M059J (cell line): ENCODE measurements at places on chromosomes 7 and 10. TPM values are rescaled to one million over a fixed set of nuclear protein-coding genes. Genes with fewer than 3 reads are reported as not detected.

GRCh38 chr7:101875283-101875846 lies 57.9 kb downstream of the CUX1 start:
- no peak for DNase-seq

DNA sequence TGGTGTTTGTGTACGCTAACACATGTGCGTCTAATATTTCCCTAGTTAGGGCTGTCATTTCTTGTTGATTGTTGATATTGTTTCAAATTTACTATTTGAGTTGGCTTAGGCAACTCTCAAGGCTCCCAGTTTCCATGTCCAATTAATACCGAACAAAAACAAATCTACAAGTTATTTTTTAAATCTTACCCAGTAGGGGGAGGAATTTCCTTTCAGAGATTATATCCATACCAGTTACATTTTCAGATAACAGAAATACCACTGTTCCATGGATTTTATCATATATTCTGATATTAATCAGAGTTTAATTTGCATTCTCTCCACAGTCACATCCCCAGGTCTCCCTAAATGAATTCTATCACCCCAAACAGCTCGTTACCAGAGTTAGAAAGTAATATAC lies 7.2 kb upstream of the AKR1B10 start:
- no peak for DNase-seq

DNA sequence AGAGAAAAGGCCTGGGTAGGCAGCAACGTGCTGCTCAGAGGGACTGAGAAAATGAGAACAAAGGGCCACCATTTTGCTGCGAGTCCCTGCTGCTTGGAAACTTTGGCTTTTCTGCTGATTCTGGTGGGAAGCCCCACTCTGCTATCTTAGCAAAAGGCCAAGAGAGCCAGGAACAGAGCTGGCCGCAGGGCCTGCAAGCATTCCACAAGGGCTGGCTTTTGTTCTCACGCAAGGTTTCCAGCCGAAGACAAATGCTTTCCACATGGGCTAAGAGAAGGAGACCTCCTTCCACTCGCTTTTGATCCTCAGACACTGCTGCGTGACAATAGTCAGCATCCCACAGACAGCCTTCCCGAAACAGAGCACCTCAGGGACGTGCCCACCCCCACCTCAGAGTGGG lies 163.1 kb downstream of the ARHGAP12 start:
- DNase-seq, result no peak

- DNase-seq, result no peak
Observed at GRCh38 chr7:36565792-36566356, 158.4 kb downstream of the AOAH start.

GRCh38 chr7:100567031-100567730 lies 6.5 kb downstream of the SAP25 start:
- peak; percentile 69 for DNase-seq

DNA sequence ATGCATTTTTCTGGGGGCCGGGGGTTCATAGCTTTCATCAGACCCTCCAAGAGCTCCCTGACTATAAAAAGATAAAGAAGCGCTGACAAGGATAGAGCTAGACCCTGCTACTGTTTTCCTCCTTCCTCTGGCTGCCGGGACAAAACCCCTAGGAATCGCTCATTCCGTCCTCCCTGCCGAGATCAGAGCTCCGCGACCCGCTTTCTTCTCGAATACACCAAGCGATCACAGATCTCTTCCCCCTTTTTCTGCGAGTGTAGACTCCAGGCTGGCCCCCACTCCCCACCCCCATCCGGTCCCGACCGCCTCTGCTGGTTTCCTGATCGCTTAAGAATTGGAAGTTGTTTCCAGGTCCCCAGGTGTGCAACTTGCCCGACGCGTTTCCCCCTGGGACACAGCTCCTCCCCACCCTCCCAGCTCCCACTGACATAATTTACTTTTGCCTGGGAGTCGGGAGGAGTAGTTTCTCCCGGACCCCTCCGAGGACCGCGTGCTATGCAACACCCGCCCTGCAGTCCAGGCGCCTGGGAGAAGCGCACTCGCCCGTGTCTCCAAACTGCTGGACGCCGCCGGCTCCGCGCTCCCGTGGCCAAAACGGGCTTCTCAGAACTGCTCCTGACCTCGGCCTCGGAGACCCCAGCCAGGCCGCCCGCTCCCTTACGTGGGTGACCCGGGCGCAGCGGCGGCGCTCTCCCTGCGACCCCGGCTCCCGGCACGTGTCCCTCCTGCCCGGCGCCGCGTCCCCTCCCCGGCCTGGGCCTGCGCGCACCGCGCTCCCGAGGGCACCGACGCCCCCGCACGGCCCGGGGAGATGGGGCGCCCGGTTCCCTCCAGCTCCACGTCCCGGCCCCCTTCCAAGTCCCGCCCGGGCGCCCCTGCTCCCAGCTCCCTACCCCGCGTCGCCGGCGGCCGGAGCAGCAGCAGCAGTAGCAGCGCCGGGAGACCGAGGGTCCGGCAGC lies 552 bp downstream of the IL15RA start:
- DNase-seq, result peak; percentile 40

GRCh38 chr10:68517188-68517587 lies 10.1 kb downstream of the SLC25A16 start:
- DNase-seq, result no peak

- no peak for DNase-seq
Observed at GRCh38 chr7:152847386-152847908, 87.9 kb downstream of the ACTR3B start.

GRCh38 chr7:2314209-2314955 lies at the start of gene SNX8:
TSS of gene SNX8 (minus strand) at chr7:2314441. CDS start at chr7:2314421, 20 bp downstream.
- peak; percentile 77 for DNase-seq

DNA sequence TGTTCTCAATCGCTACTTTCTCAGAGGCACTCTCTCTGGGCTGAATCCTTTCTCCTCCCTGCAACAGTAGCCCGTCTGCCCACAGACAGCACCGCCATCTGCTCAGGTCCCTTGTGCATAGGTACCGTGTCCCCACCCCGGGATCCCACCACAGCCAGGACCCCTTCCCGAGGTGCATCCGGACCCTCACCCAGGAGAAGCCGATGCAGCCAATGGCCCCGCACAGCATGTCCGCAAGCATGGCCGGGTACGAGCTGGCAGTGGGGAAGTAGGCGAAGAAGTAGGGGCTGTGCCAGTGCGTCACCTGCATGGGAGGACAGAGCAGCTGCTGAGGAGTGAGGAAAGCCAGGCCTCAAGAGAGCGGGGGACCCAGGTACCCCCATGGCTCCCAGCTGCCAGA lies 25.5 kb downstream of the DDC start:
- no peak for DNase-seq

- peak; percentile 3 for DNase-seq
Observed at GRCh38 chr10:19853831-19854230, 37.6 kb downstream of the PLXDC2 start.

DNA sequence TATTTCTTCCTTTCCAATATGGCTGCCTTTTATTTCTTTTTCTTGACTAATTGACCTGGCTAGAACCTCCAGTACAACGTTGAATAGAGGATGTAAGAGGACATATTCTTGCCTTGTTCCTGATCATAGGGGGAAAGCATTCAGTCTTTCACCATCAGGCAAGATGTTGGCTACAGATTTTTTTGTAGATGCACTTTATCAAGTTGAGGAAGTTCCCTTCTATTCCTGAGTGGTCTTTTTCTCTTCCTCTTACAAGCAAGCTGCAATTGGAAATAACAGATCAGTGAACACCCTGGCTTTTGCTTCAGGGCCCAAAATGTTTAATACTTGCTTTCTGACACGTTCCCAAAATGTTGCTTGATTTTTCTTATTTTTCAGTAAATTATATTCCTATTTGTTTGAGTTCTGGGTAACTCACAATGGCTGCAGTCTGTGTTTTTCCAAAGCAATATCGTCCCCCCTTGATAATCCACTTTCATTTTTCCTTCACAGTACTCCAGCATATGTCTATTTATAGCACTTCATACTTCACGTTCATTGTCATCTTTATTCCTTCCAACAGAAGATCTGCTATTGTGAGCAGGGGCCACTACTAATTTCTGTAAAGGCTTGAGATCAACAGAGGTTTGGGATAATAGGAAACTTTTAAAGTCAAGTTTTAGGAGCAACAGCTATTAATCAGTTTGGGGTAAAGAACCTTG lies 11.7 kb downstream of the CPEB3 start:
- no peak for DNase-seq

- no peak for DNase-seq
Observed at GRCh38 chr10:90354914-90355313, 502.9 kb downstream of the HTR7 start.

DNA sequence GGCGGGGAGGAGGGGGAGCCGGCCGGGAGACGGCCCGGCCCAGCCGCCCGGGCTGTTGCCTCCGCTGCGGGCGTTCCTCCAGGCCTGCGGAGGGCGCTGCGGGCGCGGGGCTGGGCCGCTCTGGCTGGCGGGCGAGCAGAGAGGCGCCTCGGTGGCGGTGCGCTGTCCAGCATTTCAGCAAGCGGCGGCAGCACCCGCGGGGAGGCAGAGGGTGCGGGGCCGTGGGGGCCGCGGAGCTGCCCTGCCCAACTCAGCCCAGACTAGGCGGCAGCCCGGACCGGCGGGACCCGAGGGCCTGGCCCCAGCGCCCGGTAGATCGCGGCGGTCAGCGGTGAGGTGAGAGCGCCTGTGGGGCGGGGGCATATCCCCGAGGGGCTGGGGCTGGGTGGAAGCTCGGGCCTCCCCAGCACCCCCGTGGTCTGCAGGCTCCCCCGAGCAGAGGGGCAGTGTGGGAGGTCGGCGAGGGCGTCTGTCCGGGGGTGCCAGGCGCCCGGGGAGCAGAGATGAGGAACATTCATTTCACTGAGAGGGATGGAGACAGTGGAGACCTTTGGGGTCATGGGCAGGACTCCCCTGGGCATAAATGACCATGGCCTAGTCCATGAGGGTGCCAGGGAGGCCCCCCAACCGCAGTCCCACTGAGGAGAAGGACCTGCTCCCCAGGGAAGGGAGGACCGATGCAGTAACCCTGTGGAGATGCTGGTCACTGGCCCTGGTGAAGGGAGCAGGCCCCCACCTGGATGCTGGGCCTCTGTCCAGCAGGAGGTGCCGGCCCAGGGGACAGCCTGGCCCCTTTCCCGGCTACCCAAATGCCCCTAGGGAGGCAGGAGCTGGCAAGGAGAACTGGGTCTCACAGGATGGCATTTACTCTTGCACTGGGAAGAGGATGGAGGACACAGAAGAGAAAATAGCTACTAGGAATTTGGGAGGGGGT lies at the start of gene SRRM3:
SRRM3 (plus strand) TSS at position 165 of the 934 bp plus-strand sequence. CDS start 33,171 bp downstream, outside the sequence.
- peak; percentile 57 for DNase-seq

- no peak for DNase-seq
Observed at GRCh38 chr10:27643301-27643700, 102.3 kb downstream of the MKX start.

- DNase-seq, result no peak
Observed at GRCh38 chr10:1531883-1532597, 205.3 kb downstream of the ADARB2 start.

GRCh38 chr7:117157241-117158209 lies 165.3 kb downstream of the WNT2 start:
- peak; percentile 97 for DNase-seq

- no peak for DNase-seq
Observed at GRCh38 chr10:131808370-131808930, 92.4 kb upstream of the PPP2R2D start.

- no peak for DNase-seq
Observed at GRCh38 chr7:35805876-35806275, 5.0 kb downstream of the SEPTIN7 start.

DNA sequence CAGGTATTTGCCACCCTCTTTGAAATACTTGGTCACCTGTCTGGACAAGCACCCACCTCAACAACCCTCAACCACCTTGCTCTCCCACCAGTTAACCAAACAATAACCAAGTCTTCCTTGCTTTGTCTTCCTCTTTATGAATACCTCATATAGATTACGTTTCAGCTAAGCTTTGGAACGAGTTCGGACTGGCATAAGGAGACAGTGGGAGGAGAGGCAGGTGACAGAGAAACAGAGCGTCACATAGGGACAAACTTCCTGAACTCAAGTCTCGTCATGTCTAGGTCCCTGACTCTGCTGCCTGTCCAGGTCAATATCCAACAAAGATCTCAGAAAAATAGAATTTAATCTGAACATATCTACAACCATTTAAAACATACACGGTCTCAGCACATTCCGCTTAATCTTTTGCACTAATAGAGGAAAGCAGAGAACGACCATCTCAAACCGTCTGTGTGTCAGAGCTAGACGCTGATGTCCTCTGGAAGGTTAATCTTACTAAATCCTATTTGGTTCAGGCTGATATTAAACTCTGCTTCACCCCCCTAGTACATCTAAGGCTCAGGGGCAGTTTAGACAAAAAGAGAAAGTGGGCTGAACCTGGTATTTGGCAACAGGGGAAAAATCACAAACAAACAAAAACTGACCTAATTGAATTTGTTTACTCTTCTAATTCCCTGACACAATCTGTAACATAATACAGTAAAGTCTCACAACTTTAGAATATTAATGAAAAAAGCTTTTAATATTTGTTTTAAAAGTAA lies 26.4 kb upstream of the SVOPL start:
- DNase-seq, result no peak

- DNase-seq, result no peak
Observed at GRCh38 chr7:151130741-151131157, 36.7 kb downstream of the GBX1 start.

DNA sequence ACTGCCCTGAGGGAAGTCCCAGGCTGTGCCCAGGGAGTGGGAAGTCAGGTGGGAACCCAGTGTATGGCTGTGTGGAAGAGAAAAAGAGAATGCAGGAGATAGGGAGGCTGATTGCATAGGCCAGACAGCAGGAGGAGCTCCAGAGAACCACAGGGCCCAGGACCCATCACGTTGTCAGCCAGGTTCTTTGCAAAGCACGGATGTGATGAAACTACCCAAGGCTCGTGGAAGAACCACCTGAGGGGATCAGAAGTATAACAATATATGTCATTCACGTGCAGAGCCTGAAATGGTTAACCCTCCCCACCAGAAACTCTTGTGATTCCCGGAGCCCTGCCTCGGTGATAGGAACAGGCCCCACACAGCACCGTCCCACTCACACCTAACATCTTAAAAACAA lies 83.6 kb downstream of the LARP4B start:
- DNase-seq, result no peak

GRCh38 chr7:81802251-81802650 lies 32.4 kb upstream of the HGF start:
- DNase-seq, result no peak

DNA sequence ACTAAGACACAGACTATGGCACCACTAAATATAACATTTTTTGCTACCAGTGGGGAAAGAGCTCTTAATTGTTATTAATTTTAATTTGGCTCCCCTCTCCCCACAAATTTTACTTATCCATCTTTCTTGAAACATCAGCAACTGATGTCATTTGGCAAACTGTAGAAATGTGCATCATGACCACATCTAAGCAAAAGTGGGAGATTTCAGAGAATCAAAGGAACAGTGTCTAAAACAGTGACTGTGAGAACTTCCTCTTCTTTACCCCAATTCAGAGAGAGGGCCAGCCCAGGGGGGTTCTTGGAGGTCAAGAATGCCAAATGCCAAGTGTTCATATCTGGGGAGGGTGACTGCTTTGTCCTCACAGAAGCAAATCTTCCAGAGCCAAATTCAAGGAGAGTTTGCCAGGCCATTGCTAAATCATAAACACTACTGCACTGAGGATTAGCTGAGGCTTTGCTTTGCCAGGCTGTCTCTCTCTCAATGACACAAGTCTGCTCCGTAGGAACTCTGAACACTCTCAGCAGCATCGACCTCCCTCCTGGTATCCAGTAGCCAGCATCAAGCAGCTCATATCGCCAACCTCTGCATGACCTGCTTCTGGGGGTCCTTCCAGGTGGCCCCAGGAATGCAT lies 65.6 kb downstream of the ITIH5 start:
- DNase-seq, result no peak

CLDN3 gene
- total RNA-seq, result not detected in 2 replicates

ASB15 gene
- total RNA-seq, result not detected in 2 replicates

NUTM2B gene
- 0.10 and 0.32 TPM in 2 replicates for total RNA-seq

RSBN1L gene
- total RNA-seq, result 24.1 and 27.6 TPM in 2 replicates

SH2B2 gene
- total RNA-seq, result 0.44 and 5.1 TPM in 2 replicates

SEPTIN14 gene
- total RNA-seq, result not detected in 2 replicates

MEIG1 gene
- not detected in 2 replicates for total RNA-seq

COPS6 gene
- total RNA-seq, result 98.4 and 109 TPM in 2 replicates

CYP3A5 gene
- total RNA-seq, result 0.05 and 0.15 TPM in 2 replicates
